SK-N-SH (cell line): ENCODE measurements at places on chromosomes 11 and 22. TPM values are rescaled to one million over a fixed set of nuclear protein-coding genes. Genes with fewer than 3 reads are reported as not detected.

- no peak for DNase-seq
These were observed 392.9 kb downstream of the TBC1D22A start for GRCh38 chr22:47155131-47155885.

POLD4 gene
- 80.4 and 89.4 TPM in 2 replicates for polyA plus RNA-seq

GRCh38 chr11:126423154-126423553, 67.7 kb downstream of the ST3GAL4 start:
- no peak for DNase-seq

DNA sequence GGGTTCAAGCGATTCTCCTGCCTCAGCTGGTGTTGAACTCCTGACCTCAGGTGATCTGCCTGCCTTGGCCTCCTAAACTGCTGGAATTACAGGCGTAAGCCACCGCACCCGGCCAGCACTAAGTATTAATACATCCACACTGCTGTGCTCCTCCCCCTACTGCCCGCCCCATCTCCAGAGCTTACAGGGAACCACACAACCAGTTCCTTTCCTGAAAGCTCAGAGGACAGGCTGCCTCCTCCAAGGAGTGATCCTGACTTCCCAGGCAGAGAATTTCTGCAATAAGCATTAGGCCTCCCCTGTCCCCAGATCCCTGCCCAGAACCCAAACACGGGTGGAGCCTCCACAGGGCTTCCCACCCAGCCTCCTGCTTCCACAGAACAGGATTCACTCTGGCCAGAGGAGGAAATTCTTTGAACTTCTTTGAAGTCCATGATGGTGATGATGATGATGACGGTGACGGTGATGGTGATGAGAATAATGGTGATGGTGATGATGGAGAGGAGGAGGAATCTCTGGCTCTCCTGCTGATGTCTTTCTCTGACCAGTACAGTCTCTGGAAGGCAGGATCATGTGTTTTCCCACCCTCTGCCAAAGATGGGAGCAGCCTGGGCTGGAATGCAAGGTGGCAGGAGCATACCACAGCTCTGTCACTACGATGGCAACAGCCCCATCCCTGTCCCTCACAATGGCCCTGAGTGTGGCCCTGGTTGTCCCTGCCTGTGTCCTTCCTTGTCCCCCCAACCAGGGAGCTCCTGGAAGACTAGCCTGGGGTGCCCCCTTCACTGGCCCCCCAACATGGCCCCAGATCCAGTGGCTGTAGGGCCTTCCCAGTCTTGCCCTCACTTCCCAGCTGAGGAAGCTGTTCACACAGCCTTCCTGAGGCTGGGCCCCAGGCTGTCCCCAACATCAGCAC, 33.5 kb upstream of the CSNK1E start:
- DNase-seq: no peak

SORL1 gene
- 6.1 and 7.1 TPM in 2 replicates for polyA plus RNA-seq

- DNase-seq: peak; percentile 28
These were observed 11.3 kb upstream of the ACER3 start for GRCh38 chr11:76849376-76849775.

PUS3 gene
- polyA plus RNA-seq: 7.0 and 8.3 TPM in 2 replicates

ROM1 gene
- polyA plus RNA-seq: 7.3 and 7.9 TPM in 2 replicates

C11orf91 gene
- polyA plus RNA-seq: 0.10 and 0.15 TPM in 2 replicates
